ENCODE measurements at places on chromosomes 3 and 15.

DNA sequence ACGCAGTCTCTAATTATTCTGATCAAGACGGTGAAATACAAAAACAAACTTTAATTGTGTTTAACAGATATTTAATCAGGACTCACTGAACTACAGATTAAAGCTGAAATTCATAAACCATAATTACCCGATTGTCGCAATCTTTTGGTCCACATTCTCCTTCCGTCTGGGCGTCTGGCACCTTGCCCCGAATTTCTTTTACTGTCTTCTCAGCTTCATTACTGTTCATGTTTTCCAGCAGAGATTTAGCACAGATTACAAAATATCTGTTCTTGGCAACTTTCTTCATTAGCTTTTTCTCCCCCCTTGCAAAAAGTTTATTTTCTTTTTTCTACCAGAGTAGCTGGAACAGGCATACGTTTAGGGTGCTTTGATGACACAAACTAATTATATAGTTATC lies 271.4 kb downstream of the TIGIT start:
- no peak for DNase-seq

DNA sequence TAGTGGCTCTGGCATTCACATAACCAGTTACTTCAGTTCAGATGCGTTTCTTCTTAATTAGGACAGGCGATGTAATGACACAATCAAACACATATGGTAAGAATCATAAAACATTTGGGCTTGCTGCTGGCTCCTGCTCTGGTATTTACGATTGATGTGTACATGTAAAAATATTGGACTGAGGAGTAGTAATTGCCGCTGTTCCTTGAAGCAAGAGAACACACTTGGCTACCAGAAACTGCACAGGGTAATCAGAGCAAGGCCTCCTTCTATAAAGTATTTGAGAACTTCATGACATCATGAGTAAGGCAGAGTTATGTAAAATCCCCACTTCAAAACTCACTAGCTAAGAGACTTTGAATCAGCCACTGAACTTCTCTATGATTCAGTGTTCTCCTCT lies 158.1 kb downstream of the SSR3 start:
- no peak for DNase-seq

DNA sequence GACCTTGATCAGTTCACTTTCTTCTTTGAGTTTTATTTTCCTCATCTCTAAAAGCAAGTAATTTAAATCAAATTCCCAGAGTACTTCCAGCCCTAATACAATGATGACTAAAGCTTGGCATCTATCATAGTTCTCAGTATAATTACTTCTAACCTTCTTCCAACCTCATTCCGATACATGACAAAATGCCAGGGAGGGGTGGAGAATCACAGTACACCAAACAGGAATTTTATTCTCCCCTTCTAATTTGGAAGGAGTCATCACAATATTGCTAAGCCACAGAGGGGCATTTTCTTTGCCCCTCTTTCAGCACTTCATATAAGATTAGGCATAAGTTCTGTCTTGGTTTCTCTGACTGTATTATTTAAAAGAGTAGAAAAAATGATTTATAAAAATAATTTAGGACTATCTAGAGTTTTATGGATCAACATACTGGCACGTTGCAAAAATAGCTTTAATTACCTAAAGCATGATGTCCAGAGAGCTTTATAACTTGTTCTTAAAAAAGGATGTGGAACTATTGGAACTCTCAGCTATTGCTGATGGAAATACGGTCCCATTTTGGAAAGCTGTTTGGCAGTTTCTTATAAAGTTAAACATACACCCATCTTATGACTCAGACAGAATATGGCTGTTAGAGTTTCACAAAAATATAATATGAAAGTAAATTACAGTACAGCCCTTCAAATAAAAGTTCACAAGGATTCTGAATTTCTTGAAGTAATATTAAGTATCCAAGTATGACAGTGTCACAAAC lies 86.9 kb upstream of the UBE2E2 start:
- no peak for DNase-seq

GRCh38 chr3:133441867-133442270 lies 42.0 kb downstream of the BFSP2 start:
- no peak for DNase-seq

DNA sequence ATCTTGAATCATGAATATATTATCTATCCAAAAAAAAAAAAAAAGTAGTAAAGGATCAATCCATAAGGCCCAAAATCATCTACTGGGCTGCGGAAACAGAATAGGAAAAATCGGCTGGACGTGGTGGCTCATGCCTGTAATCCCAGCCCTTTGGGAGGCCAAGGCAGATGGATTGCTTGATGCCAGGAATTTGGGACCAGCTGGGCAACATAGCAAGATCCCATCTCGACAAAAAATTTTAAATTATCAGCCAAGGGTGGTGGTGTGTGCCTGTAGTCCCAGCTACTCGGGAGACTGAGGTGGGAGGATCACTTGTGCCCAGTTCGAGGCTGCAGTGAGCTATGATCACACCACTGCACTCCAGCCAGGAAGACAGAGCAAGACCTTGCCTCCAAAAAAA lies 6.1 kb upstream of the DVL3 start:
- DNase-seq: no peak

Measured in stimulated activated CD8-positive, alpha-beta memory T cell treated with anti-CD3 and anti-CD28 coated beads, Interleukin-7, amount 100 ng/mL, for 24 hours (primary cell).